ENCODE measurements at places on chromosomes 1 and 21. TPM values are rescaled to one million over a fixed set of nuclear protein-coding genes. Genes with fewer than 3 reads are reported as not detected.
A peak's percentile ranks its signal among the peaks of the same experiment; 100 is the strongest.

DNA sequence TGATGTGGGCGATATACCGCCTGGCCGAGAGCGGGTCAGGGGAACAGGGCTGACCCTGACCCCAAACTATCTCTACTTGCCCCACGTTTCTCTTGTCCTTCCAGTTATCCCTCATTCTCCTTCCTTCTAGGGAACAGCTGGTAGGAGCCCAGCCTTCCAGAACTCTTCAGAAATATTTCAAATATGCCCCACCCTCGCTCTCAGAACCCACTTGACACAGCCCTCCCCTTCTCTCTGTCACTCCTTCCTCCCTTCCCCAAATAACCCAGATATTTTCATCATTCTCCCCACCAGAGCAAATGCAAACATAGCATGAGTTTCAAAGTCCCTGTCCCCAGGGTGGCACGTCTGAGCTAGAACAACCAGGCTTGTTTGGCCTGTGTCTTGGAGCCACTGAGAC lies 1.1 kb downstream of the CACNA1S start:
- DNase-seq: no peak

GRCh38 chr1:68378296-68379084 lies 71.3 kb downstream of the RPE65 start:
- peak; percentile 56 for DNase-seq

- peak; percentile 55 for DNase-seq
Observed at GRCh38 chr1:198157847-198158725, 1.3 kb downstream of the NEK7 start.

GRCh38 chr1:117128323-117129079 lies 7.0 kb upstream of the TRIM45 start:
- peak; percentile 55 for DNase-seq

DNA sequence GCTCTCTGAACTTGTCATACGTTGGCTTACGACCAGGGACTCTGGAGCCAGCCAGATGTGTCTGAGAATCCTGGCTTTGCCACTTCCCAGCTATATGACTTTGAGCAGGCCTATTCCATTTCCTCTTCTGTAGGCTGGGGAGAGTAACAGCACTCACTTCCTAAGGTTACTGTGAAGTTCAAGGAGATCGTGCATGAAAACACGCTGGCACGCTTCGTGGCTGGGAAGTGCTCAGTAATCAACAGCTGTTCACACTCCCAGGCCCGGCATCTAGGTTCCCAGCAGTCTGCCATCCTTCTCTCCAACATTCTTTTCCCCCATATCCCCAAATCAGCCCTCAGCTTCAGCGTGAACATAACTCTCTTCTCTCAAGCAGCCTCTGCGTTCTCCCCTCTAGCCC lies 2.0 kb downstream of the ASCL5 start:
- DNase-seq: no peak

DNA sequence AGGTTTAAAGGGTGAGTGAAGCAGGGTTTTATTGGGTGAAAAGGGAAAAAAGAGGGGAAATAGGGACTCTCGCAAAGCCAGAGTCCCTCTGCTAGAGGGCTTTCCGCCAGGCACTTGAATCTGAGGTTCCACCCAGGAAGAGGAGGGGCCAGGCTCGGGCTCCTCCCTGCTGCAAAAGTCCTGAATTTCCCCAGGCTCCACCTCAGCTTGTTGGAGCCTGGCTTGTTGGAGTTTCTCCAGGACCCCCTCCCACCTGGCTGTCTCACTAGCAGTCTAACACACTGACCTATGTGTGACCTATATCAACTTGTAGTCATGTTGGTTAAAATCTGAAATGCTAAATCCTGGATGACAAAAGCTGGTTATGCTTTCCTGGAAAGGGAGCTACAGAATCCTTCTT lies 25.5 kb downstream of the GBP2 start:
- DNase-seq: no peak

DNA sequence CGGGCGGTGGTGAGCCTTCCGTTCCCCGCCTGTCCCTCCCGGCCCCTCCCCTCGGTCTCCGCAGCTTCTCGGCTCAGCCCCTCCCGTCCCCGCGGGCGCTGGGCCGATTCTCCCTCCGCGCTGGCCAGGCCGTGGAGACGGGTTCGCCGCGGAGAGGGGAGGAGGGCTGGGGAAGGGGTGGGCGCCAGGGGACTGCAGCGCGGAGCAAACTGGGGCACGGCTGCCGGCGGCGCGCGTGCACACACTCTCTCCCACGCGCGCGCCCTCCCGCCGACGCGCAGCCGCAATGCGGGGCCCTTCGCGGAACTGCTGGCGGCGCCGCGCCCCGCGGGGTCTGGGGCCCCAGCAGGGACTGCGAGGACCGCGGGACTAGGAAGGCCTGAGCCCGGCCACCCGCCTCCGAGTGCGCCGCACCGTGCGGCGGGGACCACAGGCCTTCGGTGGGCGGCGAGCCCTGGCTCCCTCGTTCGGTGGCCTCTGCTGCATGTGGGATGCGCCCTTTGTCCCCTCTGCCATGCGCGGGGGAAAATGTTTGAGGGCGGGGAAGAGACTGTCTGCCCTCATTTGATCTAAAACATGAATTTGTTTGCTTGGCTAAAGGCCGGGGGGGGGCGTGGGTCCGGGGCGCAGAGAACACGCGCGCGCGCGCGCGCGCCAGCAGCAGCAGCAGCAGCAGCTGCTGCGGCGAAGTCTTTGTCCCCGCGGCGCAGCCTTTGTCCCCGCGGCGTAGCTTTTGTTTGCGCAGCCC lies 90.7 kb upstream of the VAMP3 start:
- DNase-seq: no peak

- DNase-seq: no peak
Observed at GRCh38 chr1:197798492-197798891, 23.2 kb upstream of the DENND1B start.

DNA sequence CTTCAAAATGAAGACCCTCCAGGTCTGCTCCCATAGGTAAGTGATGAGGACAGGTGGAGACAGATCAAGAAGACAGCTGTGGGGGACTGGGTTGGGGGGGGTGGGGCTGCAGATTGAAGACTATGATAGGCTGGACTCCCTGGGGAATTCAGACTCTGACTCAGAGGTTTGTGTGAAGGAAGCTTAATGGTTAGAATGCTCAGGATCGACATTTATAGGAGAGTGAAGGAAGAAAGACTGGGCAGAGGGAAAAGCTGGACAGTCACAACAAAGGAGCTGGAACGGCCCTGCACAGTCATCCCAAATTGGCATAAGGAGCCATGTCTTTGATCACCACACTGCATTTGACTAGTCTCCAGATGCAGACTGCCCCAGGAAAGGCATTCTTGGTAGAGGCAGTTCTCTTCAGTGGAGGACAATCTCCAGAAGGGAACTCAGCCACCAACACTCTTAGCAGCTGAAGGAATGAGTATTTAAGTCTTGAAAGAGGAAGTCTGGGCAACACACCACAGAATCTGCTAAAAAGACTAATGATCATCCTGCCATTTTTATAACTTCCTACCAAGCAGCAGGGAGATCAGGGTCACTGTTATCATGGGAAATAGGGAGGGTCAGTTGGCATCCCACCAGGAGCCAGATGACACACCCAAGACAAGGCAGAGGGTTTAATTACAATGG lies 120.0 kb upstream of the ZC3H11B start:
- no peak for DNase-seq

DNA sequence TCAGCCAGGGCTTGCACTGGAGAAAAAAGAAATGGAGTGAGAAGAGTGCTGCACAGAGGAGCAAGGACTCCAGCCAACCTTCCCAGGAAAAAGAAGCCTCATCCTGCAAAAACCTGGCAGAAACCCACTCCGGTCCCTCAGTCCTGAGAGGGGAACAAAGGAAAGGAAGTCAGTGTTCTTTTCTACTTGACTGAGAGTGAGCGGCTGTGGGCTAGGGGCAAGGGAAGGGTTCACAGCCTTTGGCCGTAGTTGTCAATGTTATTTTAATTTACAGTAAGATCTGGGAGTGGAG lies 8.9 kb upstream of the GOLT1A start:
- DNase-seq: no peak

GRCh38 chr1:114118351-114118990 lies 35.2 kb downstream of the SYT6 start:
- no peak for DNase-seq

DNA sequence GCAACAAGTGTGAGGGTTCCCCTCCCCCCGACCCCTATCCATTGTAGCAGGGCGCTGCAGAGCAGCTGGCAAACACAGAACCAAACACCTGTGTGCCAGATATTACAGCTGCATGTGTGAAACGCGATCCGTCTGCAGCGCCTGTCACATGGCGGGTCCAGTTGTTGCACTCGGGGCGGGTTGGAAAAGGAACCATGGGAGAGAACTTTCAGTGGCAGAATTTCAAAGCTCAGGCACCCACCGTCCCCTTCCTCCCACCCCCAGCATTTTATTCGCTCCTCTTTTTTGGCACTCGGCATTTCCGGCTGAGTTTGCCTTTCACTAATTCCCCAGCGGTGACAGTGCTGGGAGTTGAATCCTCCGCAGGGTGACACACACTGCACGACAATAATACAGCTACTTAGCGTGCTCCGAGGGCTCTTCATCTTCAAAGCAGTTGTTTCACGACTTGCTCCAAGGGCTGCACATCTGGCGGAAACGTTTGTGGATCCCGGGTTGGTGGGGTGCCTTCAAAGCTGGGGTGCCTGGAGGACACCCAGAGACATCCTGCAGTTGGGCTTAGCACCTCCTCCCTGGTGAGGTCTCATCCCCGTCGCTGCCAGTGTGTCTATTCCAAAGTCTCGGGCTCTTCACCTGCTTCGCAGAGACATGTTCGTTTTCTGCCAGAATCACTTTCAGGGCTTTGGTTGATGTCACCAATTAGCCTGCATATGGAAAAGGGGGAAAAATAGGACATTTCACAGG lies 180.7 kb downstream of the ZBTB18 start:
- DNase-seq: no peak

DNA sequence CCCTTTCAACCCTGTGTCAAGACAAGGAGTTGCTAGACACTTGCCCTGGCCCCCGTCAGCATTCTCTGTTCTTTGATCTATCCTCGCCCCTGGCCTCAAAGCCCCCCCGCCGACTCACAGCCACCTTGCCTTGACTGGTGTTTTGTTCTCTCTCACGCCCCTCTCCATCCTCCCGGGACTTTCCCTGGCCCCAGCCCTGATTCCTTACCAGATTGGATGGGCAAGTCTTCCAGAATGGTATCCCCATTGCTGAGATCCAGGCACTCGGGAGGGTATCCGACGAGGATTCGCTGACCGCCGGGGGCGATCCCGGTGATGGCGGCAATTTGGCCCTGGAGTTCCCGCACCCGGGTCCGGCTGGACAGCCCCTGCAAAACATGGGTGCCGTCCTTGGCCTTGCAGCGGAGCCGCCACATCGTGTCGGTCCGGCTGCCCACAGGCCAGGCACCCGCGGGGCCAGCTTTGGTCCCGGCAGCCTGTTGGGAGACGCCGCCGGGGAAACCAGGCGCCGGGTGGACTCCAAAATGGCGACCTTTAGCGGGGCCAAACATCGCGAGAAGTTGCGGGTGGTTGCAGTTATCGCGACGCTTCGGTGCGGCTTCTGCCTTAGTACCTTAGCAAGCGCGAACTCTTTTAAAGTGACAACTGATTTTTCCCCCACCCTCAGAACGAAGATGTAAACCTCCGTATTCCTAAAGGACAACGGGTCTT lies 373 bp downstream of the YOD1 start:
- peak; percentile 72 for DNase-seq

DNA sequence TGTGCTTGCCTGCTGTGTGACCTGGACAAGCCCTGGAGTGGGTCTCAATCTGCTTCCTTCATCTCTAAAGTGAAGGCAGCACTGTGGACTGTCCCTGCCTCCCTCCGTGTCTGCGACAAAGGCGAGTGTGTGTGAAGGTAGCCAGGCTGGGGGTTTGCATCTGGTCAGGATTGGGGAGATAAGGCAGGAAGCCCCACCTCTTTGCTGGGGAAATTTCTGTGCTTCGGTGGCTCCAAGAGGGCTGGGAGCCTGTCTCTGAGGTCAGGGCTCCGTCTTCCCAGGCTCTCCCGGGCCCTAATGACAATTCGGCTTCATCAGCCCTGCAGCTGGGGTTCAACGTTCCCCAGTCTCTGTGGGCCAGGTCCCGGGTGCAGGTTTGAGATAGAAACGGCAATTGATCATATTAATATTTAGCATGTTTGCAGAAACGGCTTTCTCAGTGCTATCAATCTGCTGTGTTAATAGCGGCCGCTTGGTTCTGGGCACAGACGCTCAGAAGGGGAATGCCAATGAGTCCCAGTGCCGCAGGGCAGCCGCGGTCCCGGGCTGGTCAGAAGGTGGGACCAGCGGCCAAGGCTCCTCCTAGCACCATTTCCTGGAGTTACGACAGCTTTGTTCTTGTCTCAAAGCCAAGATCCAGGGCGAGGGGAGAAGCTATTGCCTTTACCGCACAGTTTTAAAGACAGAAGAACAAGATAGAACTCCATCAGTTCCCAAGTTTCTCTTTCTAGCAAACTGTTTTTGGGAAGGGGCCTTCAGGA lies 105.7 kb downstream of the PRDM16 start:
- DNase-seq: peak; percentile 21

DNA sequence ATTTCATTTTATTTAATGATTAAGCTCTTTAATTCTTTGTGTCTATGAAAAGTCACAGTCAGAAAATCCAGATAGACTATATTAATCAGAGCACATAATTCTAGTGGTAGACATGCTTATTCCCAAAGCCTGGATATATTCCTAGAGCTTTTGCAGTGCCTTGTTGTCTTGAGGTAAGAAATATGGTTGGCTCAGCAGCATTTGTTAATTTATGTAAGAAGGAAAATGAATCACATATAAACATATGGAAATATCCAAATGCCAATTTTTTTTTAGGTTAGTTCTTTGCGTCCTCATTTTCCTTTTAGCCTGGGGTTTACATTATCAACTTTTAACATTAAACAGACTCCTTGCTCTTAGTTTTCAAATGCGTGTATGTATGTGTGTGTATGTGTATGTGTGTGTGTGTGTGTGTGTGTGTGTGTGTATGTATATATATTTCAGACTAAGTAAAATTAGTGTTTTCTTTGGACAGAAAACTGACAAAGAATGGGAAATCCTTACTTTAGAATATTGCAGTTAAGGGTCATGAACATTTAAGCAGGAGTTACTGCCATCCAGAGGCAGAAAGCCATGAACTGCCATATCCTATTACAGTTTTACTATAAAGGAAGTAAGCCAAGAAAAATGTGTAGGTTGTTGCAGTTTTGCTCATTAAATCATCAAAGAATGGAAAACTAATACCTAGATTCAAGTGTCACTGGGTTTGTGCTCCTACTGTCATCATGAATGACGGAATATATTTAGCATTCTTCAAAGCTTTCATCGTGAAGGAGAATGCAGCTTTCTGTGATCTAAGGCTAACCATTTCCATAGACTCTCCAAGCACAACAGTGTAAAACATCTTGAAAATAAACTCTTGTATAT lies 477.1 kb upstream of the NR5A2 start:
- no peak for DNase-seq

SAMD13 gene
- 0.24 TPM for total RNA-seq

PADI2 gene
- 0.31 TPM for total RNA-seq

TTC4 gene
- total RNA-seq: 34.7 TPM

CEP170 gene
- total RNA-seq: 139 TPM

ORC1 gene
- total RNA-seq: 24.3 TPM

SYT11 gene
- 63.9 TPM for total RNA-seq

TSPAN1 gene
- total RNA-seq: 2.3 TPM

CLSTN1 gene
- 24.3 TPM for total RNA-seq

FCGR1A gene
- not detected for total RNA-seq

C1orf115 gene
- 1.2 TPM for total RNA-seq

G0S2 gene
- total RNA-seq: not detected

Measured in A172 (cell line).